ENCODE measurements at places on chromosomes 7 and 10.

GRCh38 chr7:82722946-82723345, 279.4 kb upstream of the CACNA2D1 start:
- no peak for DNase-seq

GRCh38 chr7:48551652-48552051, 372.7 kb upstream of the CDC14C start:
- DNase-seq, result no peak

- no peak for DNase-seq
Observed at GRCh38 chr7:135270577-135271254, 37.1 kb downstream of the STRA8 start.

DNA sequence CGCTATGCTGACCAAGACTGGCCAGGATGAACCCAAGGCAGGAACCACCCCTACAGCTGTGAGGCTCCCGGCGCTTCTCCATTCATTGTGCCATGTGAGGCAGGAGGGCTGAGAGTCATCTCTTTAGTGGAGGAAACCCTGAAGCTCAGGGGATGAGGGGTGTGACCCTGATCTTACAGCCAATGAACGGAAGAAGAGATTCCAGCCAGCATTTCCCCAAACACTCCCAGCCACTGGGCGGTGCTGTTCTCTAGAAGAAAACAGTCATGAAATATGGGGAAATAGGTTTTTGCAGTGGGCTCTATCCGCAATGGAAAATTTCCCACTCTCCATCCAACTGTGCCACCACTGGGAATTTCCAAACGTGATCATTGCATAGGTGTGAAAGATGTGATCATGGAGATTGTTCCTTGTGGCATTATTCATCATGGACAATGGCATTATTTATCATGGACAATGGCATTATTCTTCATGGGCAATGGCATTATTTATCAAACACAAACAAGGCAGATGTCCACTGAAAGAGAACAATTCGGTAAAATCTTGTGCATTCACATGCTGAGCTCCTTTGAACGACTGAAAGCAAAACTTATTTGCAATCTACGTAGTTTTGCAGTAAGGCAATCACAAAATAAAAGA, 14.0 kb upstream of the SLC18A2 start:
- DNase-seq, result peak; percentile 14

DNA sequence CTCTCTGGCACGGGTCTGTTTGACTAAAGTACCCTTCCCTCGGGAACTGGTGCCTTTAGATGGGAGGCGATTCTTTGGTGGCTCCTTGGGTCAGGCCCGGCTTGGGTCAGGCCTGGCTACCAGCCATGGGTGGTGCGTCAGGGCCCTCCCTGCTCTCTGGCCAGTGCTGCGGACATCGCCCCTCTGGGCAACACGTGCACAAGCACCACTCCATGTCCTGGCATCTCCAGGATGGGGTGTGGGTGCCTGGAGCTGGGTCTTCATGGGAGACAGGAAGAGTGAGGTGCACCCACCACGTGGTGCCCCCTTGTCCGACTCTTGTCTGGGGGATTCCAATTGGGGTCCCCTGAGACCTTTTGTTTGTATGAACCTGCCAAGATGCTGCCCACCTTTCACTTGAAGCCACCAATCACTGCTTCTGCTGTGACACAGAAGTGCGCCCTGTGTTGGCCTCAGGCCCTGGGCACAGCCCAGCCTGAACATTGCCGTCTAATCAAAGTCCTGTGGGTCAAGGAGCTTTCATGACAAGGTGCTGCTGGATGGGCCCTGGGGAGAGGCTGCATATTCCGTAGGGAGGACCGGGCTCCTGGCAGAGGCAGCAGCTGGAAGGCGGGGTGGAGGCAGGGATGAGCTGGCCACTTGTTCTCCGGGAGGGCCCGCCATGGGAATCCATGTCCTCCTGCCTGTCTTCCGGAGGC, 11.1 kb upstream of the PWWP2B start:
- no peak for DNase-seq
